ENCODE measurements at places on chromosomes 4 and X.

- no peak for DNase-seq
Observed at GRCh38 chr4:72275381-72275780, 243.6 kb downstream of the NPFFR2 start.

DNA sequence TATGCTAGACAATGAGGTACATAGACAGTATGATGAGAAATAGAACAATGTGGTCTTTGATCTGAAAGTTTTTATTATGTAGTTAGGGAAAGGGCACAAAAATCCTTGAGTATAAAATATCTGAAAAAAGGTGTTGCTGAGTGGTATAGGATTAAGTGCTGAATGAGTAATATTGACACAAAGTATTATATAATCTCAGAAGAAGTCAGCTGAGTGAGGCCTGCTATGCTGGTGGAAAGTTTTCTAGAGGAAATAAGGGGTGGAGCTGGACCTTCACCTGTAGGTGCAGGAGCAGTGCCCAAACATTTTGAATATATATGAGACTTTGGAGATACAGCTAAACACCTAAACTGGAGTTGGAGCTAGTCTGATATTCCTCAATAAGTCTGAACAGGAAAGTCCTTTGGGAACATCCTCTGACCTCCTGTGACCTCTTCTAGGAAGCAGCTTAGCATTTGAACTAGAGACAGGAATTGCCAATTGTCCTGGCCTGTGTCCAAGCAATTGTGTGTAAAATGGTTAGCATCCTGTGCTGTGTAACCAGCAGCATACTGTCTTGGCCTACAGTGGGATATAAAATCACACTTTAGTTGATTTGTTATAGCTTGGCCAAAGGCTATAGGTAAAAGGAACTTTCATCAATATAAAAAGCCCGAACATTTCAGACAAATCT is 285.3 kb downstream of the ANKRD50 start:
- DNase-seq = no peak

DNA sequence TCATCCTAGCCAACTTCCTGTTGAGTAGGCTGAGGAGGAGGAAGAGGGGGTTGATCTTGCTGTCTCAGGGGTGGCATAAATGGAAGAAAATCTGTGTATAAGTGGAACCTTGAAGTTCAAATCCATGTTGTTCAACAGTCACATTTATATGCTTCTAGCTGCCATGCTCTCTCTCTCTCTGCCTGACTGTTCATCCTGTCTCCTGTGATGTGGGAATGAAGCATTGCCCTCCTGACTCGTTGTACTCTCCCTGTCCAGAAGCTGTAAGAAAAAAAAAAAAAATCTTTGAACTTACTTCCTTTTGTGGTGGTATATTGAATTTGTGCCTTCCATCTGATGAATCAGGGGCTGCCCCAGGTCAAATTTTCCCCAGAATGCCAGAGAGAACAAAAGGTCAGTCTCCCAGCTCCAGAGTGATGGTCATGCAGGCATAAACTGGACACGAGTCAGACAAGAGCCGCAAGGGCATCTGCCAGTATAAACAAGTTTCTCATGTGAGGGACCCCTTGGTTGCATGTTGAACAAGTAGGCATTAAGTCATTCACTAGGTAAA is 257.0 kb downstream of the IDS start:
- no peak for DNase-seq

GRCh38 chr4:7733801-7734650 is 205.6 kb downstream of the AFAP1 start:
- no peak for DNase-seq

GRCh38 chrX:135327299-135327698 is 18.0 kb downstream of the ETDC start:
- DNase-seq = no peak

DNA sequence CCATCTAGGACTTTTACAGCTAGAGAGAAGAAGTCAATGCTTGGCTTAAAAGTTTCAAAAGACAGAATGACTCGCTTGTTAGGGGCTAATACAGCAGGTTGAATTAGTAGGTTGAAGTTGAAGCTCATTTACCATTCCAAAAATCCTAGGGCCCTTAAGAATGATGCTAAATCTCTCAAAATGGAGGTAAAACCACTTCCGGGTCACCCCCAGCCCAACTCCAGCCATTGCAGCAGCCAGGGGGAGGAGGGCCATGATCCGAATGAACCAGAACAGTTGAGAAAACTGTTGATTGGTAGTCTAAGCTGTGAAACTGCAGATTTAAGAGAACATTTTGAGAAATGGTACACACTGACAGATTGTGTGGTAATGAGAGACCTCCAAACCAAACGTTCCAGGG is 245.4 kb downstream of the HNRNPD start:
- no peak for DNase-seq
